Activated CD4-positive, CD25-positive, alpha-beta regulatory T cell (primary cell): ENCODE measurements at places on chromosomes 5 and 9.

GRCh38 chr5:75049456-75050351, 2.7 kb downstream of the GCNT4 start:
- peak; percentile 18 for DNase-seq

- no peak for DNase-seq
Observed at GRCh38 chr9:123138163-123138562, 104.7 kb downstream of the GPR21 start.

DNA sequence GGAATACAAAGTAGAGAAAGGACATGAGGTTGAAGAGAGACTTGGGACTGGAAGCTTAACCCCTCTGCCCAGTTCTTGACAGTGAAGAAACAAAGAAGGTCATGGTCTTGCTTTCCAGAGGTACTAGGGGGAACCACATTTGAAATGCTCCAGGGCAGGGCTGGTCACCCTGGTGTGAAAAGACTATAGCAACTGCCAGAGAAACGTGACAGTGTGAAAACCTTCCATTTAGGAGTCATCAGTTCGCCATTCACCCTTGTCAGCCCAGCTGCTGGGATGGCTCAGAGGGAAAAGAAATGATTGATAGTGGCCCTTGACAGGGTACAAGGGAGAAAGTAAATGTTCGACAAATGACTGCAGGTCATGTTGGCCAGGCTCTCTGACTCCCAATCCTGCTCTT, 56.7 kb downstream of the MAT2B start:
- no peak for DNase-seq

DNA sequence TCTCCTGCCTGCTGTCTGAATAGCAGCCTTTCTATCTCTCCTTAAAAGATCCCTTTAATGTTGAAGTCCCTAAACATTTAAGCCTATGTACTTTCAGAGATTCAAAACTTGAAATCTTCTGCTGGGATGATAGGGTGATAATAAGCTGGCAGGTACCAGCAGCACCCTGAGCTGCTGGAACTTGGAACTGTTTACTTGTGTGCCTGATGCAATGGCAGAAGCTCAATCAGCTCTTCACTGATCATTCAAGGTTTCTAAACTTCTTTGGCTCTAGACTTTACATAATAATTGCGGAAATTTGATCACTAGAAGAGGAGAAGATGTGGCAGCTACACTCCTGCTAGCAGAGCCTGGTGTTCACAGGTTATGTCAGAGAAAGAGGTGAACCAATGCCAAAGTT, 27.6 kb downstream of the MRPS27 start:
- no peak for DNase-seq

DNA sequence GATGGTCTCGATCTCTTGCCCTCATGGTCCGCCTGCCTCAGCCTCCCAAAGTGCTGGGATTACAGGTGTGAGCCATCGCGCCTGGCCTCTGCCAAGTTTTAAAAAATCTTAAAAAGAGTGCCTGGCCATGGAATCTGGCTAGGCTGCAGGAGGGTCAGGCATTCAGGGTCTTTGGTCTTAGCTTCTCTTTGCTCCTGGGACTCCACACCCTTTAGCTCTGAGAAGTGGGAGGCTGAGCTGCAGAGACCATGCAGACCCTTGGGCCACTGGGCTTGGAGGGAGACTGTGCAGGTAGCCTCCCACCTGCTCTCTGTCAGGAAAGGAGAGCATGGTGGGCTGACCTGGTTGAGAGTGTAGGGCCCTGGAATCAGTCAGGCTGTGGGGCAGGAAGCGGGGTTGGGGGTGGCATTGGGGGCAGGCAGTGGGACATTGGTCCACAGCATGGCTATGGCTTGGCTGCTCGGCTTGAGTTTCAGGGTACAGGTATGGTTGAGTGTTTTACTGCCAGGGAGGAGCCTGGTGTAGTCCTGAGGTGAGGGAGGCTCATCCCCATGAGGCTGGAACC, 20.8 kb downstream of the PHF2 start:
- no peak for DNase-seq

GRCh38 chr5:11814373-11814772, 89.9 kb downstream of the CTNND2 start:
- DNase-seq: no peak

- DNase-seq: no peak
Observed at GRCh38 chr9:92035146-92035545, 80.1 kb downstream of the SPTLC1 start.

DNA sequence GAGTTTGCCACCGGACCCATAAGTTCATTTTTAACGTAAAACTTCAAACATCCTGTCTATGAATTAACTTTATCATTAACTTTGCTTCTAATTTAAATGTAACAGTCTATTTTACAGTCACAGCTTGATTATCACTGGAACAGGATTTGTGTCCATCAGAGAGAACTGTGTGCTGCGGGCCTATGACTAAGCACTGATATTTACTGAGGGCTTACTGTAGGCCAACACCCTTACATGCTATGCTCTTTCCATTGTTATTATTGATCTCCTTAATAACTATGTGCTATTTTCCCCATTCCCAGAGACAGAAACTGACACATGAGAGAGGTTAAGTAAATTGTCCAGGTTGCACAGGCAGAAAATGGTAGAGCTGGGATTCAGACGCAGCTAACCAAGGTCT, 24.0 kb upstream of the GPR151 start:
- DNase-seq: no peak

- DNase-seq: no peak
Observed at GRCh38 chr5:133744960-133745308, 132.6 kb upstream of the FSTL4 start.

DNA sequence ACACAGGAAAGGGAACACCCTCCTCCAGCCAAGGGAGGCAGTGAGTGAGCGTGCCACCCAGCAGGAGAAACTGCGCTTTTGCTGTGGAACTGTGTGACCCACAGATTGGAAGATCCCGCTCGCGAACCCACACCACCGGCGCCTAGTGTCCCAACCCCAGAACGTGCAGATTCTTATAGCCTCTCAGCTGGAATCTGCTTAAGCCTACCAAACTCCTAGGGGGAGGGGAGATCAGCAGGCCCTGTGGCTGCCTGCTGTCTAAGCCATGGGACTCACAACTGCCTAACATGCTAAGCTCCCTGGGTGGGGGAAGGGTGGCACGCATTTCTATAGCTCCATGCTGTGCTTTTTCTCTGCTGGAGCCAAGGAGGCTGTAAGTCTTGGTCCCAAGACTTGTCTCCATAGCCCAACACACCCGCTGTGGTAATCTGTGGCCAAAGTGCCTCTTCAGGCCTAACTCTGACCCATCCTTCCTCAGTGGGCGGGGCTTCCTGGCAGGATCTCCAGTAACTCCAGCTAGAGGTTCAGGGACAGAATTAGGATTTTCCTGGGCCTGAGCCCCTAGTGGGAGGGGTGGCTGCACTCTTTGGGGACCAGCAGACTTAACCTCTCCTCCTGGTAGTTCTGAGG, 485.0 kb downstream of the TAF11L14 start:
- no peak for DNase-seq

- no peak for DNase-seq
Observed at GRCh38 chr5:95600557-95600956, 19.3 kb upstream of the GPR150 start.

DNA sequence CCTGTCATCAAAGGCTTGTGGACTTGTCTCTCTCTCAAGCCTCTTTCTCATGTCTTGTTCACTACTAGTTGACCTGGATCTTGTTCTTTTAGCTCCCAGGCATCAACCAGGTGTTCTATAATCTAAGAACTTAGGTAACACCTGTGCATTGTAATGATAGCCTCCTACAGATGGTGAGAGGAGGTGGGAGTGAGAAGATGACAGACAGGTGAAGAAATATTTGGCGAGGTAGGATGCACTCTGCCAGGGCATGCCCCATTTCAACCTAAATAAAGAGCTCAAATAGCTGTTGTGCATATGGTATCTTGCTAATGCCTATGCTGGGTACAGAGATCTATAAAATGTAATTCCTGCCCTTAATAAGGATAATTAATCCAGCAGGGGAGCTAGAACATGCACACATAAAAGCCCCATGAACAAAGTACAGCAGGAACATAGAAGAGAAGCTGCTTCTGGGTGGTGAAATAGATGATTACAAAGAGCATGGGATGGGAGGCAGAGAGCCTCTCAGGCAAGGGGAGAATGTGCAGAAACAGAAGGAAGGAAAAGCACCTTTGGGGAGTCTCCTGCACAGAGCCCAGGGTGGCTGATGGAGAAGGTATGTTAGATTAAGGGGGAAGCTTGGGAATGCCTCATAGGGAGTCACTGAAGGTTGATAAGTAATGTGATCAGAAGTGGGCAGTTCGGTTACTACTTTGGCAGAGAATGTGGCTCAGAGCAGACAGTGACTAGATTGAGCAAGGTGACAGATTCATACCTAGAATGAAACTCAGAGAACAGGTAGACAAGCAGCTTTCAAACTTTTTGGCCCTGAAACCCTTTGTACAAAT, 28.0 kb upstream of the PLIN2 start:
- no peak for DNase-seq

DNA sequence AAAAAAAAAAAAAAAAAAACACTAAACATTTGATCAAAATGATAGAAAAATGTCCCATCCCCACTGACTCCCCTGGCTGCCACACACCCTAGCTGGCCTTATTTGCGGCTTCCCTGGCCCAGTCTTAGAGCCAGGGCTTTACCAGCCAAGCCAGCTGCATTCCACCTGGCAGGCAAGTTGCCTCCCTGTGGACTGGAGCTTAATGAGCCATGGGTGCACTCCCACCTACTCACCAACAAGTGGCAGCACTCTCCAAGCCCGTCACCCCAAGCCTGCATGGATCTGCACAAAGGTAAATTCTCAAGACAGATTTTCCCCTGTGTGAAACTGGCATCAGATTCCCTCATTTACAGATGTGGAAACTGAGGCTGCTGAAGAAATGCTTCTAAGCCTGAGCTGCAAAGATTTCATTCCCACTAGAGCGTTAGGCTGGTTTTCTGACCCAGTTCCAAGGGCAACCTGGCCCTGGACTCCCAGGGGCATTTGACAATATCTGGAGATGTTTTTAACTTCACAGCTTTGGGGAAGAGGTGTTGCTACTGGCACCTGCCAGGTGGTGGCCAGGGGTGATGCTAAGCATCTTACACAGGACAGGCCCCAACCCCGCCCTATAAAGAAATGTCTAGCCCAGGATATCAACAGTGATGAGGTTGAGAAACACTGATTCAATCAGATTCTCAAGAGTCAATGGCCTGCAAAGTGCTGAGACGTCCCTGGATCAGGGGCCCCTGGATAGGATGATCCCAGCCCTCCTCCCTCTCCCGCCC, 21.9 kb upstream of the VDAC1 start:
- DNase-seq: no peak

- no peak for DNase-seq
Observed at GRCh38 chr9:126166291-126166690, 160.3 kb upstream of the MVB12B start.

GRCh38 chr5:80403782-80404181, 4.1 kb upstream of the ZFYVE16 start:
- DNase-seq: no peak

- no peak for DNase-seq
Observed at GRCh38 chr5:7795306-7795705, 55.6 kb downstream of the CFAP90 start.

DNA sequence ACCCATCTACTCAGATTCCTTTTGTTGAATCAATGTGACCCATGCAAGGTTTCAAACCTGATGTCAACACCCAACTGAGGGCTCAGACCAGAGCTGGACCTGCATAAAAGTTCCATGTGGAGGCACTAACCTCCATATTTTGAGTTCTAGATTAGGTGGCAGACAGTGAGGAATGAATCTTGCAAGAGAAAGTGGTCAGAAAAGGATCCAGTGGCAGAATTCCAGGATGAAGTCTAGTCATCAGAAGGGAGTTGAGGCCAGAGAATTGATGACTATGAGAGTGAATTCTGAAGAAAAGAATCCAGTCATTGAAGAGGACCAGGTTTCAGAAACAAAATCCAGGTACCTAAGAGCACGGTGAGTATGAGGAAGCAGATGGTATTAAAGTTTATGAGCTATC, 205.1 kb upstream of the RGMB start:
- DNase-seq: no peak

- DNase-seq: no peak
Observed at GRCh38 chr5:53879708-53880323, 319.4 kb downstream of the NDUFS4 start.

DNA sequence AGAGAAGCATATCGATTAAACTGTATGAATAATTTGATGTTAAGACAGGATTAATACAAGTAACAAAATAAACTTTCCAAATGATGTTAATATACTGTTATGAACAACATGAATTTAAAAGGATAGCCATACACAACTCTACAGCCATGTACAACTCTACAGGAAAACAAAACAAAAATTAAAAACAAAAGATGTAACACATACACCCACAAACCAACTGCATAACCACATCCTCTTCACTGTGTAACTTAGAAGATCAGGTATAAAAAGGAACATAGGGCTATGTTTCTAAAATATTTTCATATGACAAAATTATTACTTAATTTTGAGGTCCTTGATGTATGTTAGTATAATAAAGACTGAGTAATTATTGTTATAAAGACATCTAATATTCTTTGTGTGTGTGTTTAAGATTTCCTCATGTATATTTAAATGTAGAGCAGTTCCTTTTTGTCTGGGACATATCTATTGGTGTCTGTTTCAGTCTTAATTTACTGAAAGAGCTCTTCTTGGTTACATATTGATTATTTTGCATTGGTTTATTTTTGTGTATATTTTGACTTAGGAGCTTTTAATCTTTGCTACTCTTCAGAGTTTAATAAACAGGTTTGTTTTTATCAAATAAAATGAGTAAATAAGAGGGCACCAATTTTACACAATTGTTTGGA, 966.8 kb upstream of the CTNND2 start:
- DNase-seq: no peak

DNA sequence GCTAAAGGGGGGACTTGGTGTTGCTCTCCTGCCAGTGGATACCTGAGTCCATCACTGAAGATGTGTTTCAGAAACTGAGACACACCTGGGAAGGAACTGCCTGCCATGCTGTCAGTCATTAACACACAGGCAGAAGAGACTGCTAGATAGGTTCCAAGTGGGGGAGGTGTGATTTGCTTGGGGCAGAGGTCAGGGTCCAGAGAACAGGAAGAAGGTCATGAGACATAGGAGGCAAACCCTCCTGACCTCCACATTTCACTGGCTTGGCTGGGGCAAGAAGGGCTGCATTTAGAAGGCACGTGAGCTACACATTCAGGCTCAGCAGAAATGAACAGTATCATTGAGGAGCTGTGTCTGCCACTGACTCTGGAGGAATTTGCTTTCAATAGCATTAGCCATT, 215.8 kb downstream of the HSPA4 start:
- no peak for DNase-seq

DNA sequence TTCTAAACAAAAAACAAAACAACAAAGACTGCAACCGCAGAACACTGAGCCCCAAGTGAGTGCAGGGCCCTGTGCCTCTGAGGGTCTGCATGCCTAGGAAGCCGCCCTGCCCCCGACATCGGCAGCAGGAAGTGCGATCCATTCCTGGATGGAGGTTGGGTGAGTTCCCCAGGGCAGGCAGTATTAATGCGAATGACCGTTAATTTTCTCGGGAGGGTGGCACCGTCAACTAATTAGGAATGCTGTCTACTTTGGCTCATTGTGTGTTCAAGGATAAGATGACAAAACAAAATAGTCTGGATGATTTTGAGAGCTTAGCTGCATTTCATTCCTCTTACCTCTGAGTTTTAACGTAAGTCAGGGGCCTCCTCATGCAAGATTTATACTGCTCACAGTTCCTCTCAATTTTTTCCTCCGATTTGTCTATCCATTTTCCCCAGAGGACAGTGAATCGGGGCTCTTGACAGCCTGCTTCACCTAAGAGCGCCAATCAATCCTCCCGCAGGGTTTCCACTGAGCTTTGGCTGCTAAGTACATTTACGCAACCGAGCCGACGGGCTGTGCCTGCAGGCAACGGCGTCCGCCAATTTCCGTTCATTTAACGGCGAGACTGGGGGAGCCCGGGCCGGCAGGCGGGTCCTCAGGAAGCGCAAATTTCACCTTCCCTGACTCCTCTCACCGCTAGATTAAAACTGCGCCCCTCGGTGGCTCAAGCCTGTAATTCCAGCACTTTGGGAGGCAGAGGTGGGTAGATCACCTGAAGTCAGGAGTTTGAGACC, 2.9 kb upstream of the NXNL2 start:
- DNase-seq: no peak
